ENCODE measurements at places on chromosomes 7 and 10.

GRCh38 chr7:19554581-19554980 is 154.3 kb downstream of the POLR1F start:
- no peak for DNase-seq

GRCh38 chr7:113161050-113161449 is 42.7 kb upstream of the SMIM30 start:
- no peak for DNase-seq

GRCh38 chr10:5446390-5446926 is 34.1 kb downstream of the NET1 start:
- DNase-seq = peak; percentile 94

GRCh38 chr7:50855526-50855925 is 72.8 kb upstream of the GRB10 start:
- no peak for DNase-seq

DNA sequence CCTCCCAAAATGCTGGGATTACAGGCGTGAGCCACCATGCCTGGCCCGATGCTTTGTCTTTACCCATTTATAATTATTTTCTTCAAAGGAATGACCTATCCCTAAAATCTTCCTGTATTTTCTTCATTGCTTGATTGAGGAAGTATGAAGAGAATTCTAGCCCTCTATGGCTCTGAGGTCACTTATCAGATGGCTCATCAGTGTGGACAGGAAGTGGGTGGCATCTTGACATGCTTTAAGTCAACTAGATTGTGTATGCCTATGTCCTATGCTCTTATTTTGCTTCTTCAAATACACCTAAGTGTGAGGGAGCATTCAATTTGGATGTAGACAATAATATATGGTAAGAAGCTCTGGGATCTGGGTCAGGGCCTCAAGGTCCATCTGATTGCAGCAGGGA is 1020.5 kb downstream of the LRMDA start:
- DNase-seq = peak; percentile 12

DNA sequence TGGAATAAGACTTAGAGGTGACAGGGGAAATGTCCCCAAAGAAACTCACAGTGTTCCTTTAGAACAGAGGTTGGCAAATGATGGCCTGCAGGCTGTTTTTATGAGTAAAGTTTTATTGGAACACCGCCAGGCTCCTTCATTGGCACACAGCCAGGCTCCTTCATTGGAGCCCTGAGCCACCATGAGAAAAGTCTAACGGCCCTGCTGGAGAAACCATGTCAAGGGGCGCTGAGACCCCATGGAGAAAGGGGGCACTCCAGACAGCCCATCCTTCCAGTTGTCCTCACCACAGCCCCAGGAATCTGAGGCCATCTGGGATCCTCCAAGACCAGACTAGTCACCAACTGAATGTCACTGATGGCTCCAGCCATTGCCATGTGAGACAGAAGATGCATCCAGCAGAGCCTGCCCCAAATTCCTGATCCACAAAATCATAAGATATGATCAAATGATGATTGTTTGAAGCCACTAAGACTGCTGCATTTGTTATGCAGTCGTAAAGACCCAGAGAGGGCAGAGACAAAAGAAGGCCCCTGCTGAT is 88.2 kb upstream of the GPR26 start:
- DNase-seq = no peak

DNA sequence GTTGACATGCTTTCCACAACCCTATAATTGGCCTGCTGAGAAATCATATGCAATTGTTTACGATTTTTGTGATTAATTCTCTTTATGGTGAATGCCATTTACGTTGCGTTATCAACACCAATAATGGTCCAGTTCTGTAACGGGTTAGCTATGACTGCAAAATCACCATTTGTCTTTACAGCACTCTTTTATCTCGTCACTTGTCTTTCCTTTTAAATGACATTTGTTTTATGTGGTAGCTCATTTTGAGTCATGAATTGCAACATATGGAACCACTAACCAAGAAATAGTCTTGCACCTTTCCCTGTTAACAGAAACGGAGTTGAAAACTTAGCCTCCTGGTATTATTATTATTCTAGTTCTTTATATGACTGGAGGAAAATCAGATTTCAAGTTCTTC is 3.1 kb upstream of the KIAA1217 start:
- no peak for DNase-seq

DNA sequence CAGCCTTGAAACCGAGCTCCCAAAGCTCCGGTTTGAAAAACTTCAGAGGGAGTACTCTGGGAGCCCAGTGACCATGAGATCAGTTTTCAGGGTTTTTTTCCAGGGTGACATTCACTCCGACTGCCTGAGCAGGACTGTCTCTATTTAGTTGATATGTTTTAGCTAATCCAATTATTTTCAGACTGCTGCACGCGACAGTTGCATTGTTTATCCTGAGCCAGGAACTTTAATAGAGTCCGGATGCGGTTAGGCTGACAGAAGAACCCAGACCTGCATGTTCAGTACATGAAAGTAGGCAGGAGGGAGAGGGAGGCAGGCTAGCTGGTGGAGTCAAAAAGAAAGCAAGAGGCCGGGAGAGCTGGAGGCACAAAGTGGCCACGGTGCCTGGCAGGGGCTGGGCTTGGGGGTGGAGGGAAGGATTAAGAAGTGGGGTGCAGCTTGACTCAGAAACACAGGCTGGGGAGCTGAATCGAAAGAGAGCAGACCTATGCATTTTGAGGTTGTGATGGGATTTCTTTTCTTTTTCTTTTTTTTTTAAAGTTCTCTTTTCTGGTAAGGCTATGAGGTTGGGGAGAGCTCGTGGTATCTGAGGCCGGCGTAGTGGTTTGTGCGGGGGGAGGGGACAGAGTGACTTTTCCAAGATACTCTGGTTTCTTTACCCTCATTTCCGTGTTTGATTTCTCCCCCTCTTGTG is 5.7 kb downstream of the GATA3 start:
- peak; percentile 78 for DNase-seq

- DNase-seq = no peak
These were observed 53.6 kb upstream of the CHCHD3 start for GRCh38 chr7:133135451-133135850.

DNA sequence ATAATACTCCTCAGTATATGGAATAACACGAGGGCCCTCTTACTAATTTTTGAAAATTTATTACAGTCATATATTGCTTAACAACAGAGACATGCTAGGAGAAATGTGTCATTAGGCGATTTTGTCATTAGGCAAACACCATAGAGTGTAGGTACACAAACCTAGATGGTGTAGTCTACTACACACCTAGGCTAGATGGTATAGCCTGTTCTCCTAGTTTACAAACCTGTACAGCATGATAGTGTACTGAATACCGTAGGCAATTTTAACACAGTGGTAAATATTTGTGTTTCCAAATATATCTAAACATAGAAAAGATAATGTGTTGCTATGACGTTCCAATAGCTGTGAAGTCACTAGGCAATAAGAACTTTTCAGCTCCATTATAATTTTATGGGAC is 12.8 kb downstream of the OR2F1 start:
- DNase-seq = no peak

DNA sequence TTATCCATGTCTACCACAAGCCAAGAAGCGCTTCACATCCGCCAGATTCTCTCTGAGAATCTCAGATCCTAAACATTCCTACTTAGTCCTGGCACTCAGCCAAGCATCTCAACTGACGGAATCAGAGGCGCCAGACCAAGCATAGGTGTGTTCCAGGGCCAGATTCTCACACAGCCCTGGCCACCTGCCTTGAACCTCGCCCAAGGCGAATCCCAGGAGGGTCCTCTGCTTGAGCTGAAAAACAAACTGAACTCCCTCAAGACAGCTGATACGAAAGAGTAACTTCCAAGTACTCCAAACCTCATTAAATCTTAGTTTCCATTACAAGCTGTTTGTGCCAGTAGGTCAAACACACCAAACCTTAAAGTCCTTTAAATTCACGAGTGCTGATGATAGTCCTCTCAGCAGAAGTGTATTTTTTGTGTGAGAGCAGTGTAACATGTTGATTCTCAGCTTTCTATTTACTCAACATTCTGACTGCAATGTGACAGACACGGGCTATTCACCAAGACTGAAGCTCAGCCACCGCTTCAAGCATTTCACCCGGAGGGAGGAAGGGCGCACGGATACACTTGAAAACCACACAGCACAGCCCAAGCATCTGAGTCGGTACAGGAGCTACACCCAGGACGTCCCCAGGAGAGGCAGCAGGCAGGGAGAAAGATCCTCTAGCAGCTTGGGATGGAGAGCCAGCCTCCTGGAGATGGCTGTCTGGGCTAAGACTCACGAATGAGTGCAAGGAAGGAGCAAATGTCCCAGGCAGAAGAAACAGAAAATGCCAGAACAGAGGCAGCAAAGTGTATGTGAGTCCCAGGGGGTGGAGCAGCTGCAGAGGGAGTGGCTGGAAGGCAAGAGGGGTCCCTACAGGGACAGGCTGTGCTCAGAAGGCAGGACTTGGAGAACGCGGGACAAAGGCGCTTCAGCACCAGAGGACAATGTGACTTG is 6.0 kb downstream of the PARD3 start:
- DNase-seq = peak; percentile 38

- DNase-seq = no peak
These were observed 74.9 kb downstream of the CARD11 start for GRCh38 chr7:2968616-2969397.

GRCh38 chr10:60148266-60148840 is 241.3 kb downstream of the ANK3 start:
- no peak for DNase-seq

DNA sequence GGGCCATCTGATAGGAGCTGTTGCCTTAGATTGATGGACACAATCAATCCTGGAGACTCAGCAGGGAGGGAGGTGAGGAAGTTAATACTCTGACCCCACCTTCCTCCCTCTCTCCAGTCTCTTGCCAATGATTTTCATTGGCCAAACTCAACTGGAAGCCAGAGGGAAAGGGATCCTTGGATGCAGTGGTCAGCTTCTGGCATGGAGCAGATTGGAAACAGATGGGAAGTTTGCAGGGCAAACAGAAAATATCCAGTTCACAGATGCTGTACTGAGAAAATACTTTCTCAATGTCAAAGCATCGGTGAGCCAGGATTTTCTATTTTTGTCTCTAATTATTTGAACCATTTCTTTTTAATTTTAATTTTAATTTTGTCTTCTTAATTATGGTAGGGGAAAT is 170.8 kb downstream of the BBS9 start:
- DNase-seq = no peak

GRCh38 chr7:23299770-23300300 is 696 bp downstream of the MALSU1 start:
- DNase-seq = no peak

- no peak for DNase-seq
These were observed 106.3 kb upstream of the PRPS1L1 start for GRCh38 chr7:18133921-18134320.

DNA sequence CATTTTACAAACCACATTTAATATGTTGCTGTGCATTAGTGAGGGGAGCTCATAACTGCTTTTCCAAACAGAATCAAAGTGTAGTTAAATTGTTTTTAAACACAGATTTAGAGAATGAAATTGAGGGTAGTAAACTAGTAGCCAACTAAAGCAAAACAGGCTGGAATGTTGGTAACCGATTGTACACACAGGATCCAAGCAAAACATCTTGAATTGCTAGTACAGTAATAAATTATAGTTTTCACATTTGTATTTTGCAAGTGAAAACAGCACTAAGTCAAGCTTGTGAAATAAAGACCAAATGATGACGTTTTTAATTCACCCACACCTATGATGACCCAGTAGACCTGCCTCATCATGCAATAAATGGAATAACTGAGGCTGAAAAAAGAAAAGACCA is 198.3 kb downstream of the HDAC9 start:
- DNase-seq = no peak

DNA sequence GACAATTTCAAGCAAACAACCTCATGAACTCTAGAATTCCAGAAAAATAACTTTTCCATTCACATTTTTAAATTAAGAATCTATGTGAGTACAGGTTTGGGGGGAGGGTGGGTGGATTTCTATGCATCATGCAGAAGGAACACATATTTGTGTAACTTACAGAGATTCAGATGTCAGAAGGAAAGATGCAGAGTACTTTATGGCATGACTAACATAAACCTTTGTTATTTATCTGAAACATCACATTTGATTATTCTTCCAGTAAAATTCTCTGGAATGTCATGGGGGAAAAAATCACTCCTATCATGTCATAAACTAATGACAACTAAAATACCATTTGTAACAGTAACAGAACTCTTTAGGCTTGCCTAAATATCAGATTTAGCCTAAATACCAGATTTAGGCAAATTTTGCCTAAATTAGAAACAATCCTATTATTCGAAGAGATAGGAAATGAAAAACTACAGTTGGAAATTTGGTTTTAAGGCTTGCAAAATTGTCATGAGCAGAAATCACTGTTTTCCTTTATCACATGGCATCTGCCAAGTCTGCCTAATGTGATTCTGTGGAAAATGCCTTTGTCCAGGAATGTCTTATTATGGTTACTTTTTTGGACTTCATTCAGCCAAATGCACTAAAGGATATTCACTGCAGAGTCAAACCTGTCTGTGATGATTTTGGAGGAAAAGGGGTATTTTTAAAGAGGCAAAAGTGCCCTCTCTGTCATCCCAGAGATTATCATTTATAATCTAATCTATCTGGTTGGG is 527.7 kb upstream of the CELF2 start:
- no peak for DNase-seq

- no peak for DNase-seq
These were observed 158.2 kb downstream of the FAM107B start for GRCh38 chr10:14616465-14616864.

GRCh38 chr10:70892631-70893030 is 4.3 kb upstream of the PCBD1 start:
- no peak for DNase-seq

DNA sequence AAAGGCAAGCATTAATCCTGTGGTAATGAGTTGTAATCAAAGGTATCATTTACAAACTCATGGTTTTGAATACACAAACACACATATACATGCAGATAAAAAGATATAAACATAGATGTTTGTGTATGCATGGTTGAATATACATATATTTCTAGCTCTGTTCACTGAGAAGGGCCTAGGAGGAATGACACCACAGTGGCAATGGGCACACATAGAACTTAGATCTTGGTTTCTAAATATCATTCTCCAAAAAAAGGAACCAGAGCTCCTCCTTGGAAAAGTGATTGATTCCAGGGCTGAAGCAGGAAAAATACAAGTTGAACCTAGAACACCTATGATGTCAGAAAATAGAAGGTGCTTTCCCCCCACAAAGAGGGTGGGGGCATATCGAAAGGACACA is 6.9 kb downstream of the CUL2 start:
- no peak for DNase-seq

GRCh38 chr7:45104844-45105587 is 6.5 kb downstream of the TBRG4 start:
- no peak for DNase-seq

DNA sequence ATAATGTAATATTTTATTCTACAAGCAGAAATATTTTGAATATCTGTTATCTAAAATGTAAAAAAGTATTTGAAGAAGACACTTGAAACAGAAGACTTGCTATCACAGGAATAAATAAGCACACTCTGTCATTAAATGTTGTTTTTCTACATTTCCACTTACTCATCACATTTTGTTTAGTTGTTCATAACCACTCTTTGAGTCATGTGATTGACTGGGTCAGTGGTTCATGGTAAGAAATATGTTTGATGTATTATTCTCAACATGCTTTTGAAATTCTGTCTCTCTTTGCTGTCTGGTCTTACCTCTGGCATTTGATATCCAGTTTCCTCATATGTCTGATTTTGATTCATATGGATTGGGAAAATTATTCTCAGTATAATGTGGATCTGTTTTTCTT is 171.8 kb downstream of the SUGCT start:
- no peak for DNase-seq

Measured in common myeloid progenitor, CD34-positive (primary cell).